Iris pigment epithelial cell (primary cell): ENCODE measurements at places on chromosomes 7 and 10.
A peak's percentile ranks its signal among the peaks of the same experiment; 100 is the strongest.

- no peak for DNase-seq
These were observed 133.9 kb upstream of the FEZF1 start for GRCh38 chr7:122438492-122438891.

DNA sequence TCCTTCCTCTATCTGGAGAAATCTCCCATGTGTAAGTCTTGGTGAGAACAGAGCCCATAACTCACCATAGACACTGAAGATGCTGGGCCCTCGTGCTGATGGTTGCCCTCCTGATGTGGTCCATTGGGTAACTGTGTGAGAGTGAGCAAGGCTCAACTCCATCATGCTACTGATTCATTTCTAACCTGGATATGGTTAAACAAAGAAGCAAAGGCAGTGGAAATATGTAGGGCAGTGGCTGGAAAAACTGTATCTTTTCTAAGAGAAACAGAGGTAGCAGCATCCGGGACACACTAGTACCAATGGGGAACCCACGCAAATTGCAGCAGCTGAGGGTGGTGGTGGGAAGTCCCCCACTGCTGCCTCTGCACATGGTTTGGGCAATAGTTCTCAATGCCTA lies 221.7 kb downstream of the KLF6 start:
- DNase-seq, result no peak

DNA sequence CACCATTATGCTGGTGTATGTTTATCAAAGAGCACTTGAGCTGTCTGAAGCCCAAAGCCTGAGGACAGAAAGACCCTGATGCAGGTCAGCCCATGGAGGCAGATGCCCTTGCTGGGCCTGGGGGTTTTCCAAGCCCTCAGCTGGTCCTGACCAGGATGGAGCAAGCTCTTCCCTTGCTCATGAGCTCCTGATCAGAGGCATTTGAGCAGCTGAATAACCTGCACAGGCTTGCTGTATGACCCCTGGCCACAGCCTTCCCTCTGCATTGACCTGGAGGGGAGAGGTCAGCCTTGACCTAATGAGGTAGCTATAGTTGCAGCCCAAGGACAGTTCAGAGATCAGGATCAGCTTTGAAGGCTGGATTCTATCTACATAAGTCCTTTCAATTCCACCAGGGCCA lies 13.0 kb downstream of the AQP1 start:
- no peak for DNase-seq

DNA sequence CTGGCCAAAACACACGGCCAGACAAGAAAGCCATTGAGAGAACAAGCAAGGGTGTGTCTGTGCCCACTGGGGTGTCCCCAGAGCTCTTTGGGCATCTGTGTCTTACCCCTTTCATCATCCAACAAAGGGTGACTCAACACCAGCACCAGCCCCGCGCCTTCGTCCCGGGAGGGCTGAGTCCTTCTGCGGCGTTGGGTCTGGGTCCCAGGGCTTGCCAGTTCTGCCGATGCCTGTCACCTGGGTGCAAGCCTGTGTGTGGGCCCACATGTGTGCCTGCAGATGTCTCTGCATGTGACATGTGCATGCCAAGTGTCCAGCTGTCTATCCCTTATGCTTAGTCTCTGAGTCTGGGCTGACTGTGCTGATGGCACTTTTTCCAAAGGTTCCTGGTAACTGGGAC lies 24.4 kb upstream of the ELN start:
- DNase-seq, result no peak

- DNase-seq, result no peak
These were observed 6.1 kb upstream of the CAV2 start for GRCh38 chr7:116493449-116493848.

DNA sequence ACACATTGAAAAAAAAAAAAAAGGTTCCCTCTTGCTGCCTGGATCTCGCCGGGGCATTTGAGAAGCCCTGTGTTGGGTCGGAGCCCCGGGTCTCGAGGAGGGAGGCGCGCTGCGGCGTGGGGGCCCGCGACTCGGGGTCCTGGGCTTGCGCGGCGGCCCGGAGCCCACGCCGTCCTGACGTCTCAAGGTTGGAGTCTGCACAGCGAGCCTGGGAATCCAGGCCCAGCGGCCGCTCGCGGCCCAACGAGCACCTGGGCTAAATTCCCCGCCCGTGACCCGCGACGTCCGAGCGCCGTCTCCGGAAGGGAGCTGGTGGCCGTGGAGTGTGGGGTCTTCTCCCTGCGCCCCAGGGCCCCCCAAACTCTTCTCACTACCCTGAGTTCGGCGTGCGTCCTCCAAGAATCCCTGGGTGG lies 1.4 kb upstream of the CTBP2 start:
- DNase-seq, result no peak

DNA sequence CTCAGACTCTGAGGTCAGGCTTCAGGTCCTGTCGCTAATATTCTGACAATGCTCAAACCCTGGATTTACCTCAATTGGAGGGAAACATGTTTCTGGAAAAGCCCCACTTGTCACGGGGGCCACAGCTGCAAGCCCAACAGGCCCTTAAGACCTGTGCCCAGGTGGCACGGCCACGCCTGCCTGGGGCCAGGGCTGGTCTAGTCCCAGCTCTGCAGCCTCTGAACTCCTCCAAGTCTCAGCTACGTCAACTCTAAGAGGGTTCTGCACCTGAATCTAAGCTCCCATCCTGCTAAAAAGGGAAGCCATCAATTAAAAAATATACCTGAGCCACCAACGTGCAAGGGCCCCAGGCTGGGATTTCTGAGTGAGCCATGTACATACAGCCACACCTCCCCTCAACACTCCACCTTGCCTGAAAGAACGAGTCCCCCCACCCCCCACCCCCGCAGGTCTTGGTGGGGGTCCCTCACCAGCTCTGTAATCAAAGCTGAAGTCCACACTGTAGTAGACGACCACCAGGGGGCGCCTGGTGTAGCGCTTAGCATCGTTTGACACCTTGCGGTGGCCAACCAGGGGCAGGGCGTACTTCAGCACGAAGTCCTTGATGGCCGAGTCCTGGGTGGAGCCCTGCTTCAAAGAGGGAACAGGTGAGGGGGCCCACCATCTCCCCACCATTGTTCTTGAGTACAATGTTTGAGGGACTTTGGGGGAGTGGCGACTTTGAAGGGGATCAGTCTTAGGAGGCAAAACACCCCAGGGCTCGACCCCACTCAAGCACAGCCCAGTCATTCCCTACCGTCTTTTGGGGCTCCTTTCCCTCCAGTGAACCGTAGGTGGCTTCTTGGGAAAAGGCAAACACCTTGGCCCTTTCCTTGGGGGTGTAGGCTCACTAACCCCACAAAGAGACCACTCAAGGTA lies 22.6 kb downstream of the PDIA4 start:
- DNase-seq, result peak; percentile 51

GRCh38 chr10:69459893-69460575 lies 8.8 kb downstream of the TSPAN15 start:
- DNase-seq, result no peak

- DNase-seq, result no peak
These were observed 365.3 kb upstream of the SMIM30 start for GRCh38 chr7:113483657-113484056.

GRCh38 chr10:13518076-13518692 lies 10.6 kb downstream of the BEND7 start:
- peak; percentile 32 for DNase-seq

DNA sequence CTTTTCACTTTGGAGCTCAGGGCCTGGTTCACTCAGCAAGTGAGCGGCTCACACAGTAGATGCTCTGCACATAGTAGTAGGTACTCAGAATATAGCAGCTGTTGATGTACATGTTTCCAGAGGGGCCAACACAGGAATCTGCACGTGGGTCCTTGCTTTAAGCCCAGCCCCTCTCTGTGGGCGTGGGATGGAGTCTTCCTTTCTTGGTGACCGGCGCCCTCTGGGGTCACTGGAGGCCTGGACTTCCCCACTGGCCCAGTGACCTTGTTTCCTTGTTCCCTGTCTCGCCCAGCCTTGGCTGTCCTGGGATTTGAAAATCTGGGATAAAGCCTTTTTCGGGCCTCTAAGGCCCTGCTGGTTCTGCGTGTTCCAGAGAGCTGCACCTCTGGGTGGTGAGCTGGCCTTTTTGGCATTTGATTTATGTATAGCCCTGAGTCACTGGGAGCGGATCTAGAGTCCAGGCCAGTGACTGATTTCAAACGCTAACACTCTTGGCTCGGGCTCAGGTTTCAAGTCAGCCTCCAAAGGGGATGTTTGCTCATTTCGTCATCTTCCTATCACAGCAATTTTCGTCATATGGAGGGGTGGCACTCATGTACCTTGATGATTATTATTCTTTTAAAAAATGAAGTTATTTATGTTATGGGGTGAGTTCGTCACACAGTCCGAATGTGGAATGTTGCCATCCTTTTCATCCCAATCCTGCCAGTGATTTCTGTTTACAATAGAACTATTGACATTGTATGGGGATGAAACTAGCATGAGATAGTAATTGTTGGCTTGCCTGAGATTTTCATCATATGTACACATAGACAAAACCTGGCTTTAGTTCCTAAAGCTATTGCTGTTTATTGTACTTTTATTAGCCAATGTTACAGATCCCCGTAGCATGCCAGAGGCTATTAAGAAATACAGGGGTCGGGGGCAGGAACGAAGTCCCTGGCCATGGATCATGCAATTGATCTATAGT lies 65.5 kb downstream of the CUX1 start:
- peak; percentile 100 for DNase-seq

DNA sequence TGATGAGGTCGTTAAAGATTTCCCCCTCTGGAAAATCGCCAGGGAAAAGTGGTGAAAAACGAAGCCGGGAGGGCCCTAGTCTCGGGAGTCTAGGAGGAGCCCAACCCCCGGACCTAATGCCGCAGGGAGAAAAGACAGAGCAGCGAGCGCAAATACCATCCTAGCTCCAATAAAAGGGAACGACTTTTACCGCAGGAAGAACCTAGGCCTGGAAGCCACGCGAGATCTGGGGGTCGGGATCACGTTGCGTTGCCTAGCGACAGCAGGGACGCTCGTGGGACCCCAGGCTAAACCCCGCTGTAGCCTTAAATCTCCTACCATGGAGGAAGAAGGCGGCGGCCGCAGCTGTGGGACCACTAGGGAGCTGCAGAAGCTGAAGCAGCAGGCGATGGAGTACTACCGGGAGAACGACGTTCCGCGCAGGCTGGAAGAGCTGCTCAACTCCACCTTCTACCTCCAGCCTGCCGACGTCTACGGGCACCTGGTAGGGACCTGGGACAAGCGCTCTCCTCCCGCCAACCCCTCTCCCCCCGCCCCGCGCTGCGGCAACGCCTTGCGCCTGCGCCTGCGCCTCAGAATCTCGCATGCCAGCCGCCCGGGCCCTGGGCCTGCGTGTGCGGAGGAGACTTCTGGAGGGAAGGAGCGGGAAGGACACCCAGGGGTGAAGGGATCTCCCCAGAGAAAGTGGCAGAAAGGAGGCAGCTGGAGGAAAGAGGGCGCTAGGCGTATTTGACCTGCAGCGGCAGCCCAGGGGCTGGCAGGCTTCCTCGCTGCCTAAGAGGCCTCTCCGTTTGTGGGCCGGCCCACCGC lies at the start of gene ENO4:
Gene ENO4, plus strand, starts transcription at position 252 of the 810 bp plus-strand sequence. Its CDS starts 68 bp downstream, at position 320.
- peak; percentile 75 for DNase-seq

GRCh38 chr10:99681553-99681952 lies 22.2 kb downstream of the ENTPD7 start:
- DNase-seq, result peak; percentile 95

DNA sequence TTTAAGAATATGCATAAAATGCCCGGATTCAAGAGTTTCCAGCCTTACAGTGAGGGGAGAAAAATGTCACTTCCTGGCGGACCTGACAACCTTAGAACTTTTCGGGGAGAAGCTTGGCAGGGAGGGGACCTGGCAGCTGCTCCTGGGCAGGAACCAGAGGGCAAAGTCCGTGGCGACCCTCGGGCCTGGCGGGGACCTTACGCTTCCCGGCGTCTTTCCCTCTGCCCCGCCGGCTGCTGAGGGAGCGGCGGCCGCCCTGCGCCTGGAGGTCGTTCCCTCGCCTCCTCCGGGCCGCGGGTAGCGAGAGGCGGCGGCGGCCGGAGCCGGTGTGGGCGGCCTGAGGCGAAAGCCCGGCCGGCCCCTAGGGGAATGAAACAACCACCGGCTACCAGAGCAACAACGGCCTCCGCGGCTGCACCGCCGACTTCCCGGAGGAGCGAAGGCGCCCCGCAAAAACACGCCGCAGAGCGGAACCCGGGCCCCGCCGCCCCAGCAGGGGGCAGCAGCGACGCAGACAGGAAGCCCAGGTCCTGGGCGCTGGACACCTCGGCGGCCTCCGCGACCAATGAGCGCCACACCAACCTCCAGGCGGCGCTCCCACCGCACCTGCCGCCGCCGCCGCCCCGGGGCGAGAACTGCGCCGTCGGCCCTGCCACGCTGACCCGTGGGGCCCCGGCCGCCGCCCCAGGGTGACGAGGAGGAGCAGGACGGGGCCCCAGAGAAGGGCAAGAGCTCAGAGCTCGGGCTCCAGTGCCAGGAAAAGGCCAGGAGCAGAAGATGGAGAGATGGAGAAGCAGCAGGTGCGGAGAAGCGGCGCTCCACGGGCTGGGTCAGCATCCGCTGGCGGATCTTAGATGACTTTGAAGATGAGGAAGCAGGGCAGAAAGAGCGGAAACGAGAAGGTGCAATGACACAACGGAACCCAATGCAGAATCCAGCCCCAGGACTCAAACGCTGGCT lies 10.5 kb upstream of the ACSM6 start:
- DNase-seq, result peak; percentile 79

DNA sequence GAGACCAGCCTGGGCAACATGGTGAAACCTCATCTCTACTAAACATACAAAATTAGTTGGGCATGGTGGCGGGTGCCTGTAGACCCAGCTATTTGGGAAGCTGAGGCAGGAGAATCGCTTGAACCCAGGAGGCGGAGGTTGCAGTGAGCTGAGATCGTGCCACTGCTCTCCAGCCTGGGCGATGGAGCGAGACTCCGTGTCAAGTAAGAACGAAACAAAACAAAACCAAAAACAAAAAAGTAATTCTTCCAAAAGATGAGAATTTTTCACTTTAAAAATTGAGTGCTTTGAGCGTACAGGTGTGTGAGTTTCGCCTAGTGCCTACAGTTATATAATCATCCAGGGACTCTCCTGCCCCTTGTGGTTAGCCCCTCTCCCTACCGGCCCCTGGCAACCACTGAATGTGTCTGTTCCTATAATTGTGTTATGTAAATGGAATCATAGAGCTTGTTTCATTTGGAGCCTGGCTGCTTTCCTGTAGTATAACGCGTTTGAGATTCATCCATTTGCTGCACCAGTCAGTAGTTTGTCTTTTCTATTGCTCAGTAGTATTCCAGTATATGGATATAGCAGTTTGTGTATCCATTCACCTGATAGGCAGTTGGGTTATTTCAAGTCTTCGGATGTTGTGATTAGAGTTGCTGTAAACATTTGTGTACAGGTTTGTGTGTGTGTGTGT lies 80.0 kb downstream of the RBM33 start:
- DNase-seq, result no peak

- DNase-seq, result no peak
These were observed 43.7 kb downstream of the CH25H start for GRCh38 chr10:89163265-89163995.

- no peak for DNase-seq
These were observed 70.8 kb downstream of the EEPD1 start for GRCh38 chr7:36223851-36224250.

DNA sequence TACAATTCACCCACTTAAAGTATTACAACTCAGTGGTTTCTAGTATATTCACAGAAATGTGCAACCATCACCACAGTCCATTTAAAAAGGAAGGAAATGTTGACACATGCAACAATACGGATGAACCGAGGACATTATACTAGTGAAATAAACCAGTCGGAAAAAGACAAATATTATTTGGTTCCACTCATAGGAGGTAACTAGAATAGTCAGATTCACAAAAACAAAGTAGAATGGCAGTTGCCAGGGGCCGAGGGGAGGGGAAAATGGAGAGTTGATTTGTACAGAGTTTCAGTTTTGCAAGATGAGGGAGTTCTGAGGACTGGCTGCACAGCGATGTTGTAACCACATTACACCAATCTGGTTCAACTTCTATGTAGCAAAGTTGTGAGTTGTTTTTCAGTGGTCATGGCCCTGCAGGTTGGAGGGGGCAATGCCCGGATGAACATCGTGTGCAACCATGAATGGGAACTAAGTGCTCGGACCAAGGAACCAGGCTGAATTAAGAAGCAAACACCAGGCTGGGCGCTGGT lies 17.6 kb upstream of the TNPO3 start:
- no peak for DNase-seq
